ENCODE measurements at places on chromosomes 16 and 17.

GRCh38 chr17:50028736-50029120, 27.2 kb upstream of the ITGA3 start:
- no peak for DNase-seq

DNA sequence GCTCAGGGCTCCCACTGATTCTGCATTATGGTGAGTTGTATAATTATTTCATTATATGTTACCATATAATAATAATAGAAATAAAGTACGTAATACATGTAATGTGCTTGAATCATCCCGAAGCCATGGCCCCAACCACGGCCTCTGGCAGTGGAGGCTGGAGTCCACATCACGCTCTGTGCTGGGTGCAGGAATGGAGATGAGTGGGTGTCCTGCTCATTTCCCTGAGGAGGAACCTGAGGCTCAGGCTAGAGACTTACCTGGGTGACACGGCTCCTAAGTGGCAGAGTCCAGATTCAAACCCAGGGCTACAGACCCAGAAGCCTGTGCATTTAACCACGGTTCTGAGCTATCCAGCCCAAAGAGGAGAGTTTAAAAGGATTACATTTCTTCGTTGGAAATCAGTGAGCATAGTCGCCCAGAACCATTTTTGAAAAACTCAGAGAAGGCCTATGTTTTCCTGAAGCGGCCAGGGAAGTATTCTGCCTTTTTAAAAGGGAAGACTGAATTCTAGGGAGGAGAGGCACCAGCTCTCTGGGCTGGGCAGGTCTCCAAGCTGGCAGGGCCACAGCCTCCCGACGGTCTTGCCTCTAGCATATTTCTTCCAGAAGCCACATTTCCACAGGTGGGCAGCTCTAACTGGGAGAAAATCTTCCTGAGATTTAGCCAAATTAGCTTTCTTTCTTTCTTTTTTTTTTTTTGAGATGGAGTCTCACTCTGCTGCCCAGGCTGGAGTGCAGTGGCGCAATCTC, 6.7 kb downstream of the IL4R start:
- no peak for DNase-seq

DNA sequence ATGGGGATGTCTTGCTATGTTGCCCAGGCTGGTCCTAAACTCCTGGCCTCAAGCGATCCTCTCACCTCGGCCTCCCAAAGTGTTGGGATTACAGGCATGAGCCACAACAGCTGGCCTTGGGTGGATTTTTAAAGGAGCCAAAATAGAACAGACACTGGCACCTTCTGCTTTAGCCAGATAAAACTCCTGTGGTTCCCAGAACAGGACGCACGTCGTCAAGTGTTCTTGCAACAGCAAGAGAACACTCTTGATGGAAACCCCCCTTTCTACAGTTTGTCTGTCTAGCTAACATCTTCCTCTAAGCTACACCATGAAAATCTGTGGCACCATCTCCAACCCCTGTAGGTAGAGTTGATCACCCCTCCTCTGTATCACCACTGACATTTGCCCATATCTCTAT, 122.6 kb downstream of the NPIPB5 start:
- no peak for DNase-seq

DNA sequence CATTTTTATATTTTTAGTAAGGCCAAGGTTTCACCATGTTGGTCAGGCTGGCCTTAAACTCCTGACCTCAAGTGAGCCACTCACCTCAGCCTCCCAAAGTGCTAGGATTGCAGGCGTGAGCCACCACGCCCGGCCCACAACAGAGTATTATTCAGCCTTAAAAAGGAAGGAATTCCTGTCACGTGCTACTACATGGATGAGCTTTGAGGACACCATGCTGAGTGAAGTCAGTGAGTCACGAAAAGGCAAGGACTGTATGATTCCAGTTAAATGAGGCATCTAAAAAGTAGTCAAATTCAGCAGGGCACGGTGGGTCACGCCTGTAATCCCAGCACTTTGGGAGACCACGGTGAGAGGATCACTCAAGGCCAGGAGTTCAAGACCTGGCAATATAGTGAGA, 9.7 kb downstream of the CSF3 start:
- DNase-seq: no peak

DNA sequence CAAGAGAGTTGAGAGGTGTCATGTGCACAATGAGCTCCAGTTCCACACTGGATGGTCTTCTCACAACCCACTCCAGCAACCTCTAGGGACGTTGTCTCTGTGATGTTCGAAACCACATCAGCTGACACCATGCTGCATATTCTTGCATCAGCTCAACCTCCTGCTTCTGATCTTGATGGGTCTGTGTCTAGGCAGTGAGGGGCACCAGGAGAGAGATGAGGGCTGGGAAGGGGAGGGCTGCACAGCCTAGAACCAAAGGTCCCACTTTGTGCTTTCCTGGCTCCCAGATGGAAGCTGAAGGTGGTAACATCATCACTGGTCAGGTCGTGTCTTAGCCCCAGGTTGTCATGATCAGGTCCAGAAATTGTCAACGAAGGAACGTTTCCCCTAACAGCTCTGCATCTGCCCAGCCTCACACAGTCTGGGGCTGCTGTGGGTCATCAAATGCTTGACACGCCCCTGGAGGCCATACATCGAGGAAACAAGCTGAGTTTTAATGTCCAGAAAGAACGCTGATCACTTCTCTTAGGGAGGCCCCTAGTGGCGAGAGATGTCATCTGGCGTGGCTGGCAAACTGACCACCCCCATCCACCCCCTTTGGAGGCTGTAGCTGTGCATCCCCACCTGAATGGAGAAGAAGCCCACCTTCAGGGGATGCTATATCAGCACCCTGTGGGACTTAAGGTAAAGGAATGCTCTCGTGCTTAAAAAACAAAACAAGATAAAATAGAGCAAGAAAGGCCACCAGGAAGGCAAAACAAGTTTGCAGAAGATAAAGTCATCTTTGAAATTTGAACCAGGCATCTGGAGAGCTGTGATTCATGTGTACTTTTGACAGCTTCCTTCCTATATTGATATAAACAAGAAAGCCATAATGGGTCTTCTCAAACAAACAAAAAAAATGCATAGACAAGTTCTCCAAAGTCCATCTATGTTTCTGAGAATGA, 58.3 kb downstream of the WIPI1 start:
- no peak for DNase-seq

GRCh38 chr17:62626719-62627218, 701 bp upstream of the MRC2 start:
- no peak for DNase-seq

GRCh38 chr16:55017321-55017720, 86.7 kb downstream of the IRX5 start:
- no peak for DNase-seq

DNA sequence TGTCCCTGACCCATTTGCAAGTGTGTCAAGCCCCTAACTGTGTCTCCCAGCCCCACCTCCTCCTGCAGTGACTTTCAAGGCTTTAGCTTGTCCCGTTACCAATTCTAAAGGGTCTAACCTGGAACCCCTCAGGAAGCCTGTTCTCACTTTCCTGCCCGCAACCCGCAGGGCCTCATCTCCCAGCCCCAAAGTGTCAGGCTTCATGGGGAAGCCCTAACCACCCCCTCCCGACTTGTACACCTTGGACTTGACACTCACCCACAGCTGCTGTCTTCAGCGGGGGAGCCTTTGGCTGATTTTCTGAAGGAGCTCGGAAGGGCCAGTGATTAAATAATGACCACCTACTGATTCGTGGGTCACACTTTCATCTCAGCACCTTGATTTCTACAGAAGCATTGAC, 33.1 kb downstream of the NLRC5 start:
- no peak for DNase-seq

DNA sequence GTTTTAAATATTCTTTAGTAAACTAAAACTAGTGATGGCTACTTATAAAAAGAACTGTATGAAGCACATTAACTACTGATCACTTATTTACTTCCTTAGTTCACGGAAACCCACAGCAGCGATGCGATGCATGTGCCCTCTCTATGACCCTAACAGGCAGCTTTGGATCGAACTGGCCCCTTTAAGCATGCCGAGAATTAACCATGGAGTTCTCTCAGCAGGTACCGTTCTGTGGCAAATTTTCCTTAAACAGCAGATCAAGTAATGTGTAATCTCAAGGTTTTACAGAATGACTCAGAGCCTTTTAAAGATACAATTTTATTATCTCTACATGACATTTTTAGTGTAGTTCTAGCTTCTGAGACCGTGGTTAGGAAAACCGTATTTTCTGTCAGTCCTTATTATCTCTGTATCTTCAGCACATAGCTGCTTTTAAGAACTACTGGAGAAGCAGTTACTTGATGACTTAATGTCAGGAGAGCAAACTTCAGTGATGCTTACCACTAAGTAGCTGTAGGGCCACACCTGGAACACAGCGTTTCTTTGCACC, 43.0 kb downstream of the GAN start:
- DNase-seq: no peak

DNA sequence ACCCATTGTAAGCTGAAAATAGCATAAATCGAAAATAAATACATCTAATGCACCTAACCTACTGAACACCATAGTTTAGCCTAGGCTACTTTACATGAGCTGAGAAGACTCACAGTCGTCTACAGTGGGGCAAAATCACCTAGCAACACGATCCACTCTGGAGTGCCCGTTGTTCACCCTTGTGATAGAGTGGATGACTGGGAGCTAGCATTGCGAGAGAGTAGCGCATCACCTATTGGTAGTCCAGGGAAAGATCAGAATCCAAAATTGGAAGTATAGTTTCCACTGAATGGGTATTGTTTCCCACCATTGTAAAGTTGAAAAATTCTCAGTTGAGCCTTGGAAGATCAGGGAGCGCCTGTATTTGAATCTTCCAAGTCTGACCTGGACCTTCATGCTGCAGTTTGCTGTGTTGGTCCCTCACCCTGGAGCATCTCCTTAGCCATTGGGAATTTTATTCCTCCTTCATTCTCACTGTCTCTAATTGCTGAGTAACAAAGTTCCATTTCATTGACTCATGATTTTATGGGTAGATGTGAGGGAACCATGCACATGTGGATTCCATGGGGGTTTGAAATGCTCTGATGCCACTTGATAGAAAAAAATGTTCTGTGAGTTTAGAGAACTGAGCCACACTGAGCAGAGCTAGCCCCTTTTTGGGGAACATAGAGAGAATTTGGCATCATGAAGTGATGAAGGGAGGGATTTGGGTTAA, 19.6 kb downstream of the AKAP1 start:
- DNase-seq: no peak

GRCh38 chr16:62021161-62021581, 15.1 kb downstream of the CDH8 start:
- DNase-seq: no peak

DNA sequence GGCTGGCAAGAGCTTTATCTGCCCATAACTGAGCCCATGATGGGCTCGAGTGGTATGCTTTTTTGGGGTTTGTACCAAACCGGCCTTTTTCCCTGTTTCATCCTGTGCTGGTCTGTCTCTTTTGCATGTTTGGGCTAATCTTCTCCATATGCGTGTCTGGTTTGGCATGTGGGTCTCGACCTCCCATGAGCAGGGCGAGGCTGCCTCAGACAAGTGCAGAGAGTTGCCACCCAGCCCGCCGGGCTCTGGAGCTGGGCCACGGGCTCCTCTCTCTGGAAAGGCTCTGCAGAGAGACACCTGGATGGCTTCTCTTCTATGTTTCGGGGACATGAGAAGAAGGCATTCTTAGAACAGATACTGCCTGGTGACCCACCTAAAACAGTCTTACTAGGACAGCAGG, 67.8 kb upstream of the TBX2 start:
- no peak for DNase-seq

DNA sequence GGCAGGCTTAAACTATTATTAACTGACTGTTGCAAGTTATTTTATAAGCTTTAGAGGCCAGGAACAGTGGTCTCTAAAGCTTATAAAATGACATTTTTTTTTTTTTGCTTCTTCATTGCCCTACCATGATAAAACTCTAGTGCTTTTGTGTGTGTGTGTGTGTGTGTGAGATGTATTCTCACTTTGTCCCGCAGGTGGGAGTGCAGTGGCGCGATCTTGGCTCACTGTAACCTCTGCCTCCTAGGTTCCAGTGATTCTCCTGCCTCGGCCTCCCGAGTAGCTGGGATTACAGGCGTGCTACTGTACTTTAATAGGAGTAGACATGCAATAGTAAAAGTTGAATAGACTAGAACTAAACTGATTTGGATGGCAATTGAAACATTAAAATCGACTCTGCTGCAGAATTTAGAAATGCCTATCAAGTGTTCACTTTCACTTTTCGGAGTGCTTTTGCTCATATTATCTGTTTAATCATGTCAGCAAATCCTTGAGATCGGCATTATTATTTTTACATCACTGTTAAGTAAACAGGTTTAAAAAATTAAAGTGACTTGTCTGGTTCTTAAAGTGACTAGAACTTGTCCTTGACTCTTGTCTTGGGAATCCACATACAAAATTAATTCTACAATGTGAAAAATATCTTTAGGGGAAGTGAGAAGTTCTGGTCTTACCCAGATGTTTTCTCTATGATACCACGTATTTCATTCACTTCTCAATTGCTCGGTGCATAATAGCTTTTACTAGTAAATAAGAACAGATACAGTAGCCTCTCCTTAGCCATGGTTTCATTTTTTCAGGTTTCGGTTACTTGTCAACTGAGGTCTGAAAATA, 8.4 kb upstream of the PCTP start:
- DNase-seq: no peak

- no peak for DNase-seq
Observed at GRCh38 chr16:56891685-56892084, 26.7 kb downstream of the SLC12A3 start.

DNA sequence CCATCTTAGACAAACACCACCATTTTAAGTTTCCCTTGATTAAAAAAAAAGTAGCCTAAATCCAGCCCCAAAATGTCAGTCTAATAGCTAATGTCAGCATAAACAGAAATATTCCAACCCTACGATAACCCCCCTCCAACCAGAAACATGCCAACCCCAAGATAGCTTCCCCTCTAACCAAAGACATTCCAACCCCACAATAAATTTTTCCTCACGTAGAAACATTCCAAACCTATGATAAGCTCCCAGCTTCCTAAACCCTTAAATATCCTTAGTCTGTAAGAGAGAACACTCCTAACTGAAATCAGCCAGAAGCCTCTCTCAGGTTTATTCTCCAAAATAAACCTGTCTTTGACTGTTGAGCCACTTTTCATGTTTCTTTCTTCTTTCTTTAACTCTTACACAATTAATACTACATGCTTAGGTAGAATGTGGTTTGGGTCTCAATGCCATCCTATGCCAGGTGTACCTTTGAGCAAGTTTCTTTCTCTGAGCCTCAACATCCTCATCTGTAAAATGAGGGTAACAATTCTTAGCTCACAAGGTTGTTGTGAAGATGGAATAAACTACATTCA, 10.5 kb upstream of the KRT38 start:
- DNase-seq: no peak

- no peak for DNase-seq
Observed at GRCh38 chr17:69594641-69595040, 180.1 kb downstream of the MAP2K6 start.
